ENCODE measurements at places on chromosomes 7 and 10. TPM values are rescaled to one million over a fixed set of nuclear protein-coding genes. Genes with fewer than 3 reads are reported as not detected.

GRCh38 chr7:129434675-129435318 is 565 bp downstream of the STRIP2 start:
- peak; percentile 38 for DNase-seq

DNA sequence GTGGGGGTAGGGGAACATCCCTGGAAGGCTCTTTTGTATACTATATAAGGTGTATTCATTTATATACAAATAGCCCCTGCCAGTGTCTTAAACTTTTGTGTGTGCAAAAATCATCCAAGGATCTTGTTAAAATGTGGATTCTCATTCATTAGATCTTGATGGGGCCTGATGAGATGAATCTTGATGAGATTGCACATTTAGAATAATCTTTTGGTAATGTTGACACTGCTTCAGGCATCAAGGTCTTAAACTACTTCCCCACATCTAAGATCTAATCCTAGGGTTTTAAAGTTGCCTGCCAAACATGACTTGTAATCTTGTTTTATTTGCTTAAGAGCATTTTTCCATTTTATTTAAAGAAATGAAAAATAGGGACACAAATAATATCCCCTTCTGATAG is 13.0 kb downstream of the TLX1 start:
- DNase-seq: no peak

DNA sequence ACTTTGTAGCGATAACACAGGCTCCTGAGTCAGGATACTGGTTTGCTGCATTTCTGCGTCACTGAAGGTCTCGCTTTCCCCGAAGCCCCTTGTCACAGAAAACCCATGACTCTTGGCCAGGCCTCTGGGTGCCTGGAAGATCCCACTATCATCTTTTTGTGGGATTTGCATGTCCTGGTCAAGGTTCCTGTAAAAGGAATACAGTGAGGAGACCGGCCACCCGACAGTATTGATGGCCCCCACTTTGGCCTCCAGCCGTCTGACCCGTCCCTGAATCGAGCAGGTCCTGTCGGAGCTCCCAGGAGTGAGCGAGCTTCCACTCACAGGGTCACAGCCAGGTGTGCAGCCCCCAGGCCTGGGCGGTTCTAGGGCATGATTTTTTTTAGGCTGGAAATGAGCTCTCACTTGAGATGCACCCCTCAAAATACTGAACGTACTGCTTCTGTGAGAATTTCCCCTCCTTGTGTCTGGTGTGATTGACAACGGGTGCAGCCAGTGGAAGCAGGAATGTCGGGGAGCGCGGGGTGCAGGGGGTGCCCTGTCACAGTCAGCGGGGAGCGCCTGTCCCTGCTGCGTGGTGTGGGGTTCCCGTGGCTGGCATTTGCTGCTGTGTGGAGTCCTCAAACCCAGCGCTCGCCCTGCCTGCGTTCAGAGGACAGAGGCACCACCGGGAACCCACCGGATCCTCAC is 75.8 kb downstream of the DNAJB6 start:
- DNase-seq: no peak

- no peak for DNase-seq
These were observed 190.1 kb downstream of the LRRTM3 start for GRCh38 chr10:67115972-67116371.

DNA sequence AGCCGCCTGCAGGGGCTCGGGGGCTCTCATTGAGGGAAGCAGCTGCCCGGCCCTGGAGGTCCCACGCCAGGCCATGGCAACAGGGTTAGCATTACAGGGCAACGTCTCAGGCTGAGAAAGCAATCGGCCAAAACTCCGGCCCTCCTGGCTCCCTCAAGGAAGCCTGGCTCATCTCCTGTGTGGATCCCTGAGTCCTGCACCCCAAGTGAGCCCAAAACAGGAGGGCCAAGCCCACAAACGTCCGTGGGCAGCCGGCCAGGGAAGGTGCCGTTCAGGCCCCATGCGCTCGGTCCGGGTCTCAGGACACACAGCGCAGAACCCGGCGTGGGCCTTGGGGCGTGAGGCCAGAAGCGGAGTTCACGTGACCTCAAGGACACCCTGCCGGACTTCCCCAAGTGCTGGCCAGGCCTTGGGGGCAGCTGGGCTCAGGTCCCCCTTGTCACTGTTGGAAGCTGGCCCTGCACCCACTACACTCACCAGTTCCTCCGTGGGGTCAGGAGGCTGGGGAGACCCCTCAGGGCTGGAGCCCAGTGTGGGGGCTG is 8.0 kb upstream of the PWWP2B start:
- no peak for DNase-seq

DNA sequence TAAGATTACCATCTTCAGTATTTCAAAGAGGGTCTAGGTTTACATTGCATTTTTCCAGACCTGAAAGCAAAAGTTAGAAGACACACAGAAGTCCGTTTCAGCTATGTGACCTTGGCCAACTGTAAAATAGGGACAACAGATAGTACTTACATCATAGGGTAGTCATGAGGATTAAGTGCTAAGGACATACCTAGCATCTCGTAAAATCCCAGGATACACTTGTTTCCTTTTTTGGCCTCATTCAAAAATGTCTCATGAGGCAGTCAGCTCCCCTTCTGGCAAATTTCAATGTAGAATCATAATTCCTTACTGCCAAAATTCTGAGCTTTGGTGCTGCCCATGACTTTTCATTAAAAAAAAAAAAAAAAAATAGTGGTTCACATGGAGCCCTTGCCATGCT is 6.4 kb upstream of the DUSP5 start:
- DNase-seq: no peak

DNA sequence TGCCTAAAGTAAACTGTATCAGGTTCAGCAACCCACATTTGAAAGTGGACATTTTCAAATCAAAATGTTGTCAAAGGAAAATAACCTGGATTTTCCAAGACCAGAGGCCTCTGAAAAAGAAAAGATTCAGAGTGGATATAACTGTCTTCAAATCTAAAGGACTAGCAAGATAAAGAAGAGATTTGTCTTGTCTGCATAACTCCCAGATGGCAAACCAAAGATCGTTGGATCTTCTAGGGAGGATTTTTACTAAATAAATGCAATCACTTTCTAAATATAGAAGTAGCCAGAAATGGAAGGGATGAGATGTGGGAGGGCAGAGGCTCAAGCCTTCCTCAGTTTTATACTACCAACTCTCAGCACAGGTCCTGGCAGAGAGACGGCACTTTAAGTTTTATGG is 39.0 kb downstream of the CABCOCO1 start:
- no peak for DNase-seq

DNA sequence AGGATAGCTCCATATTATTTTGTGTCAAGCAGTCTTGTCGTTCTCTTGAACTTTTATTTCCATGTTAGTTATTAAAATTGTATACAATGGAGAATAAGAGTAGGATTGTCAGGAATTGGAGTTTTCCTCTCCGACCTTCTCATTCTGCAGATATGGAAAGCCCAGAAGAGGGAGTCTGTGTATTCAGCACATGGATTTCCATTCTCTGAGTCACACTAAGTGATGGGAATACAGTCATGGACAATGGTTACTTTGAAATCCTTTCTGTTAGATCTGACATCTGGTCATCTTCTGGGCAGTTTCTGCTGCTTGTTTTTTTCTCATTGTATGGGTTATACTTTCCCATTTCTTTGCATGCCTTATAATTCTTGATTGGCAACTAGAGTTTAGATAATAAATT is 5.0 kb upstream of the TASOR2 start:
- DNase-seq: no peak

- no peak for DNase-seq
These were observed 482 bp upstream of the ACTR3C start for GRCh38 chr7:150323682-150324372.

DNA sequence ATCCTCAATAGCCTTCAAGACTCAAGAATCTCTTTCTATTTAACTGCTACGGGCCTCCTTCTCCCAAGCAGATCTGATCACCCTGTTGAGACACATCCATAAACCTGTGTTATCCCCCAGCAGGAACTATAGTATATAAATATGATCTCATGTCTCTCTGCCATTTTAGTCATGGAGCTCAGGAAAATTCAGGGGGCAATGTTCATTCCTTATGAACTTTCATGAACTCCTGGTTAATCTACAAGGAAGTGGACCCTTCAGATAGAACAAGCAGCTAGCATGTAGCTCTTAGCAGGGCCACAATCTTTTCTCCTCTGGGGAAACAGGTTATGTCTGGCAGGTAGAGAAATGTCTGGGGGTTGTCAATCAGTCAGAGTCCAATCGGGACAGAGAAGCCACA is 8.9 kb downstream of the PRR15 start:
- no peak for DNase-seq

DNA sequence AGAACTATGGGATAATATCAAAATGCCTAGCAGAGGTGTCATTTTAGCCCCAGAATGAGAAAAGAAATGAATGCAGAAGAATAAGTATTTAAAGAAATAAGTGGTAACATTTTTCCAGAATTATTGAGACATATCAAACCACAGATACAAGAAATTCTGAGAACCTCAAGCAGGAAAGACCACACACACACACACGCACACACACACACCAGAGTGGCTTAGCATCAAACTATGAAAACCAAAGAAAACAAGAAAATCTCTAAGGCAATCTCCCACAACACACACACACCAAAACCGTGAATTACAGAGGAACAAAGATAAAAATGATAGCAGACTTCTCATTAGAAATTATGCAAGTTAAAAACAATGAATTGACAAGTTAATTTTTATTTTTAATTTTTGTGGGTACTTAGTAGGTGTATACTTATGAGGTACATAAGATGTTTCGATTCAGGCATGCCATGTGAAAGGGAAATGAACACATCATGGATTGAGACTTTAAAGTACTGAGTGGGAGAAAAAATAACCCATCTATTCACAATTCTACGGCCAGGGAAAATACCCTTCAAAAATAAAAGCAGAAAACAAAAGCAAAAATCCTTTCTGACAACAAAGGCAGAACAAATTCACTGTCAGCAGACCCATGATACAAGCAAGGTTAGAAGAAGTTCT is 14.6 kb downstream of the PPIF start:
- DNase-seq: no peak

DNA sequence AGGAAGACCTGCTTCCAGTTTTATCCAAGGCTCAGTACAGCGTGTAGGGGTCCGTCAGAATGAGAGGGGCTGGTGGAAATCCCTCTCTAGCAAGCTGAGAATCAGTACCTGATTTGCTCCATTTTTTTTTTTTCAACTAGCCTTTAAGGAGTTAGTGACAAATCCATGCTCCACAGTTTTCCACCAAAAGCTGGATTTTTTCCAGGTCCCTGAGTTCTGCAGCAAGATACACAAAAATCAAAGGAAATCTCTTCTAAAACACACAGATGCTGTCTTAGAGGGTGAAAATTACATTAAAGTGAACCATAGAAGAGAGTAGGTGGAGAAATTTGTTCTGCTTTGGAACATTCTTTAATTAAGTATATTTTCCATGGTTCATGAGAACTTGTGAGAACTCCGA is 30.4 kb downstream of the MDFIC start:
- DNase-seq: no peak

TFEC gene
- 5.1 TPM for total RNA-seq

MOGAT3 gene
- total RNA-seq: 1.8 TPM

CFAP69 gene
- total RNA-seq: 4.0 TPM

SOSTDC1 gene
- not detected for total RNA-seq

LRGUK gene
- total RNA-seq: 0.09 TPM

All from liver (tissue), 10 donors.